ENCODE measurements at places on chromosomes 5 and 9.

GRCh38 chr9:72362680-72363139, 2.3 kb downstream of the ZFAND5 start:
- peak; percentile 46 for DNase-seq

- no peak for DNase-seq
Measured at GRCh38 chr9:134429007-134429406, 102.8 kb downstream of the RXRA start.

GRCh38 chr9:83554278-83554677, 16.1 kb upstream of the FRMD3 start:
- DNase-seq: no peak

DNA sequence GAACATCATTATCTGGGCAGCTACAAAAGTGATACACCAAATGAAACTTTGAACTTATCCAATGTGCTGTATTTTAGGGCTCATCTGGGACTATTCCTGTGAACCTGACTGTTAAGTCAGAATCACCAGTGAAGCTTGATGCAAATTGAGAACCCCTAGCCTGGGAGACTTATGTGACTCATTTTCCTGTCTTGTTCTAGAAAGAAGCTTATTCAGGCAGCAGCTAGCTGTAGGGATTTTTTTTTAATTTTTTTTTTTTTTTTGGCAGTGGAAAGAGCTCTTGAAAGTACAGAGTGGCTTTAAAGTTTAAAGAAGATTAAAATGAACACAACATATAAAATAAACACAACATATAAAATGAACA, 81.1 kb upstream of the TNFAIP8 start:
- no peak for DNase-seq

GRCh38 chr9:129561594-129562281, 59.2 kb downstream of the C9orf50 start:
- no peak for DNase-seq

DNA sequence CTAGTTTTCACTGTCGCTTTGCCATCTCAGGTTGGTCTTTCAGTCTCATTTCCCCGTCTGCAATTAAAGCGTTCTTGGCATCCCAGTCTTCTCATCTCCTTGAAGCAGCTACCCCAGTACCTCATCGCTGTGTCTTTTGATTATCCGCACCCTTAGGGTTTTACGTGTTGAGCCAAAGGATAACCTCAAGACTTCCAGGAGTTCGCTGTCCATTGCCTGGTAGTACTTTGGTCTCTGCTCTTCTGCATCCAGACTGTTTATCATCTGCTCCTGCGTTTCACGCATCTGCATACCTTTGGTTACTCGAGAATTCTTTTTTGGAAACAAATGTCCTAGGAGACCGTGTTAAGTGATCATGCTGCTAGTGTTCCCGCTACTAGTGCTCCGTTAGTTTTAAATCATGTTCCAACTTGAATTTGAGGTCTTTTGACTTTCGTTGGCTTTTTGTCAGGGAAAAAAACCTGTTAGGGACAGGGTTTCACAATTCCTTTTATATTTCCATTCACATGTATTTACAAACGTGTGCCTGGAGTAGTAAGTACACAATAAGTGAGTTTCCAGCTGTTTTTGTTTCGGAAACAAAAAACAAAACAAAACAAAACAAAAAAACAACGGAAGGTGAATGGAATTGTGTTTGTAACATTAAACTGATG, 888 bp downstream of the RABGAP1 start:
- DNase-seq: no peak

Data from epithelial cell of proximal tubule (primary cell).